ENCODE measurements at places on chromosomes 3 and 15.

- DNase-seq, result no peak
Observed at GRCh38 chr15:55003965-55004873, 192.5 kb downstream of the RSL24D1 start.

DNA sequence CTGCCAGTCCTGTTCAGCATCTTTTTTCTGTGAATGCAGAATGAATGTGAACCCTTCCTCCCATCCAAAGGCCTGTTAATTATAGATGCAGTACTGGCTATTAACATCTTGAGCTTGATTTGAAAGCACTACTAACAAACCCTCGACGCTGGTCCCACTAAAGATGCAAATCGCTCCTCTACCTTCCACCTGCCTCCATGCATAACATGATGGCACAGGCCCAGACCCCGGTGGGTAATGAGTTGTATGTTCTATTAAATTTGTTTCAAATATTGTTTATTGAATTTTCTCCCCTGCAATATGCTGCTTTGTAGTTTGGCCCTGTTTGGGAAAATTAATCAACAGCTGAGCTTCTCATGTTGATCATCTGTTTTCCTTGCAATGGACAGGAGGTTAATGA is 69.3 kb downstream of the RAB11A start:
- no peak for DNase-seq

DNA sequence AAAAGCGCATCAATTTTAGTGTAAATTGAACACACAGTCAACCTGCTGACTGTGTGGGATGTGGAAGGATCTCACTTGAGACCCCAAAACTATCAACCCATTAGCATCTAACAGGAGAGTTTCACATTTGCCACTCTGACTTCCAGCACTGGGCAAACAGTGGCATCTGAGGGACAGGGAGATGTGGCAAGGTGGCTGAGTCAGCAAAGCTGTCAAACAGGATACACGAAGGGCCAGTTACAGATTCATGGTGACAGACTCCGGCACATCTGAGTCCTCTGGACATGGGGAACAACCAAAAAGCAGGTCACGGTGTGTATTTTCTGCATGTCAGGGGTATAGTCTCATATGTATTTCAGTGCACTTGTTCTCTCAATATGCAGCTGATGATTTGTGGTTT is 573.4 kb upstream of the PPP2R3A start:
- no peak for DNase-seq

DNA sequence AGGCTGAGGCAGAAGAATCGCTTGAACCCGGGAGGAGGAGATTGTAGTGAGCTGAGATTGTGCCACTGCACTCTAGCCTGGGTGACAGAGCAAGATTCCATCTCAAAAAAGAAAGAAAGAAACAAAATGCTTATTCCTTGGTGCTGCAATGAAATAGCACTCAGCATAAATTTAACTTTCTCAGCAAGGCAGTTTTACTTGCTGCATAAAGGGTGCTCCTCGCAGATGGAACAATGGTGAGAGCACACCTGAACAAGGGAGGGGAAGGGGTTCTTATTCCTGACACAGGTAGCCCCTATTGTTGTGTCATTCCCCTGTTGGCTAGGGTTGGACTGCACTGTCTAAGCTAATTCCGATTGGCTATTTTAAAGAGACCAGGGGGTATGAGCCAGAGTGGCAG is 17.1 kb downstream of the PAK2 start:
- no peak for DNase-seq

- DNase-seq, result no peak
Observed at GRCh38 chr3:129855170-129855831, 38.2 kb downstream of the TMCC1 start.

GRCh38 chr3:73669260-73669659 is 44.5 kb upstream of the PDZRN3 start:
- DNase-seq, result no peak

DNA sequence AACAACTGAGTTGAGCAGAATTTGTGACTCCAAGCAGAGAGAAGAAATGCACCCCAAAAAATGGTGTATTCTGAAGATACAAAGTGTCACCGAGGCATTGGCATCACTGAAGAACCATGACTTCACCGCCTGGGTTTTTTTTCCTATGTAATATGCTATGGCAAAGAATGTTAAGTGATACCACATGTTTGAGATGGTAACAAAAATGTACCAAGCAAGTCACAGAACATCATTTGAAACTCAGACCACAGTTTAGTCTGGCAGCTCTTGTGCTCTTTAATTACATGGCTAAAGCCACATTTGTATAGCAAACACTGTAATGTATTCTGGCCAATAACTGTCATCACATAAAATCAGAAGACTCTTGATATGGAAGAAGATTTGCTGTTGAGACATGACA is 323.5 kb downstream of the ULK4 start:
- DNase-seq, result no peak

GRCh38 chr15:95492388-95493070 is 838.0 kb upstream of the NR2F2 start:
- no peak for DNase-seq

GRCh38 chr15:91320101-91320500 is 220.0 kb downstream of the SV2B start:
- peak; percentile 57 for DNase-seq

GRCh38 chr3:158368271-158368670 is 202.7 kb upstream of the MLF1 start:
- no peak for DNase-seq

DNA sequence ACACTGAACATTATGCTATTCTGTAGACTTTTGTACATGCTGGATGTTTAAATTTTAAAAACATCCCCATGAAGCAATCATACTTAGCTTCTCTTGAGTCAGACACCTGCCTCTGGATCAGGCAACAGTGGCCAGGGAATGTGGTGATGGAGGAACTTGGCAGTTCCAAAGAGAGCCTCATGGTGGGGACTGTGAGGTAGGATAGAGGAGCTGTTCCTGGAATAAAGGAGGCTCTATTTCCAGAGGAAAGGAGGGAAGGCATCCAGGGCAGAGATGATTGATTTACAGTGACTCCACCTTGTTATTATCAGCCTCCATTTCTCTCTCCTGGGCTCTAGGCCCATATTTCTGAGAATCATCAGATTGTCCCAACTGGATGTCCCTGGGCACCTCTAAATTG is 35.0 kb upstream of the ABHD17C start:
- no peak for DNase-seq

GRCh38 chr15:49313650-49314049 is 109.4 kb upstream of the FGF7 start:
- DNase-seq, result no peak

DNA sequence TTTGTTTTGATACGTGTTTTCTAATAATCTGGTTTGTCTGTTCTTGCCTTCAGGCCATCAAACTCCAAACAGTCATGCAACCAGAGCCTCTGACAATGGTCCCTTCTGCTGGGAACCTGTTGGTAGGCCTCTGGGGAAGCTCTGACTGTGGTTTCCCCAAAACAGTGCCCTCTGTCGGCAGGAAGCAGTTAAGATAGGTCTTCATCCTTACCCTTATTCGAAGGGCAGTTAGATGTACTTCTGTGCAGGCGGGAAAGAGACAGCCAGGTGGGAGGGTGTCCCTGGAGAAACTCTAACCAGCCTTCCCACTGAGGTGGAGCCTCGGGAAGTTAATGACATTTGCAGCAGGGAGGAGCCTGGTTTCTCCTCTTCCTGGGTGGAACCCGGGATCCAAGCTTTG is 81.6 kb upstream of the CHMP2B start:
- no peak for DNase-seq

GRCh38 chr3:280681-281080 is 84.1 kb downstream of the CHL1 start:
- no peak for DNase-seq

DNA sequence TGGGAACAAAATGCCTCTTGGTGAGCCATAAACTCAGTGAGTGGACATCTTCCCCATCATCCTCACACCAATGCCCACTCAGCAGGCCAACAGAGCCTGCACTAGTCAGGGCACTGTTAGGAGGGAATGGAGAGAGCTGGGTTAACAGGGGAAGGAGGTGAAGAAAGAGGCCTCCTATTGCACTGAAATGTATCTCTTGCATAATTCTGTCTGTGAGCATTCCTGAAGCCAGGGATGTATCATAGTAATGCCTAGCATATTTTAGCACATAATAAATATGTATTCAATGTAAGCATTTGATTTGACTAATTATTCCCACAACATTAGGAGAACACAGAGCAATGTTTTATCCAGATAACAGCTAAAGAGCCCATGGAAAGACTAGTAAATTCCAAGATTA is 81.2 kb downstream of the ANO10 start:
- DNase-seq, result no peak

DNA sequence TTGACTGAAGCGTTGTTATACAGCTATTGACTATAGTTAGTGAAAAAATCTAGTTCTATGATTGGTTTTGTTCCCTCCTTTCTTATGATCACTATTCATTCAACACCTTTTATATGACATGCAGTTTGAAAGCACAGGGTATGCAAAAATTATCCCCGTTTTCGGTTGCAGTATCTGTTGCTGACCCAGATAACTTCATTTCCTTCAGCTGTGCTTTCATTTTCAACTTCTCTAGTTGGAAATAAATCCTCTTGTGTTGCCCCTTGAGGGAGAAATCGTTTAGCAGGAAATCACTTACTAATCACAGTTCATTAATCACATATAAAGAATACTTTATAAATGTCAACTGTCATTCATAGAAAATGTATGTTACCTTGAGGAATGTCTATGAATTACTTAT is 55.1 kb downstream of the MBNL1 start:
- peak; percentile 55 for DNase-seq

GRCh38 chr3:157317895-157318294 is 118.8 kb upstream of the PTX3 start:
- no peak for DNase-seq

GRCh38 chr3:144816323-144816722 is 844.7 kb downstream of the DIPK2A start:
- DNase-seq, result no peak

GRCh38 chr3:191380001-191380400 is 49.7 kb upstream of the UTS2B start:
- no peak for DNase-seq

GRCh38 chr3:45790596-45790995 is 5.7 kb downstream of the SLC6A20 start:
- no peak for DNase-seq

DNA sequence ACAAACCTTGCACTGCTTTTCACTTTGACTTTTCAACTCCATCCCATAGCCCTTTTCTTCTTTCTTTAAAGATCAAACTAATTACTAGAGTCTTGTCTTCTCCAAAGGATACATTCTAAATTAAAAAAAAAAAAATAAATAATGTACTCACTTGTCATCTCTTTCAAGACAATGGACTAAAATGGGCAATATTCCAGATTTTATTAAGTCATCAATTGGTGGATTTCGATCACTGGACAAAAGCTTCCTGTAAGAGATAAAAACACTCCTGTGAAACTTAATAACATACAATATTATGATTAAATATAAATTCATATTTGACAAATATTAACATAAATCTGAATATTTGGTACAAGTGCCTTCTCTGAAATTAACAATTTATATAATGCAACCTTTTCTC is 34.1 kb downstream of the KPNA4 start:
- no peak for DNase-seq

DNA sequence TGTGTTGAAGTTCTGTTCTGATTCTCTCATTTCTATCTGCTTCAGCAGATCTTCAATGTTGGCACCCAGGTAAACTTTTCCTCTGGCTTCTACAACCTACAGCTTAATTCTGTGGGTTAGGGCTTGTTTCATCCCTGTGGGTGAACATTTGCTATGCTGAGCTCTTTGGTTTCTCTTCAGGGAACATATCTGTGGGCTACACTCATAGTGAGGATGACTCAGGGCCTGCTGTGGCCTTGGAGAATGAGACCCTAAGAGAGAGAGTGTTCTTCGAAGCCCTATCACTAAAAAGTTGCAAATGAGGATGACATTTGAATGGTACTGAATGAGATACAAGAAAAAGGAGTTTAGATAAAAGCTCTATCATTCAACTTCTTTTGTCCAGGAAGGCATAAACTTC is 346.2 kb upstream of the CBLB start:
- DNase-seq, result no peak

DNA sequence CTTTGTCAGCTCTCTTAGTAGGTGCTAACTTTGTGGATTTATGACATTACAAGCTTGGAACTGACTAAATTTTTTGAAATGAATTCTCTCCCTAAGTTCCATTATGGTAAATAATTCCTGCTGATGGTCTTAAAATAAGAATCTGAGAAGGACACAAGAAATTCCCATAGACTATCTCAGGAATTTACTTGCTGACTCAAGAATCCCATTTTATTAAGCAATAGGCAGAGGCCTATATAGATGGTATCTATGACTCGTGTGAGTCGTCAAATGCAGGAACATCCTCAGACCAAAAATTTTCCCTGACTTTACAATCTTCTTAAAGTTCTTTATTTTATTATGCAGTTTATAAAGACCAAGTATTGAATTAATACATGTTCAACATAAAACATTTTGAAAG is 30.7 kb upstream of the CBLB start:
- DNase-seq, result no peak

DNA sequence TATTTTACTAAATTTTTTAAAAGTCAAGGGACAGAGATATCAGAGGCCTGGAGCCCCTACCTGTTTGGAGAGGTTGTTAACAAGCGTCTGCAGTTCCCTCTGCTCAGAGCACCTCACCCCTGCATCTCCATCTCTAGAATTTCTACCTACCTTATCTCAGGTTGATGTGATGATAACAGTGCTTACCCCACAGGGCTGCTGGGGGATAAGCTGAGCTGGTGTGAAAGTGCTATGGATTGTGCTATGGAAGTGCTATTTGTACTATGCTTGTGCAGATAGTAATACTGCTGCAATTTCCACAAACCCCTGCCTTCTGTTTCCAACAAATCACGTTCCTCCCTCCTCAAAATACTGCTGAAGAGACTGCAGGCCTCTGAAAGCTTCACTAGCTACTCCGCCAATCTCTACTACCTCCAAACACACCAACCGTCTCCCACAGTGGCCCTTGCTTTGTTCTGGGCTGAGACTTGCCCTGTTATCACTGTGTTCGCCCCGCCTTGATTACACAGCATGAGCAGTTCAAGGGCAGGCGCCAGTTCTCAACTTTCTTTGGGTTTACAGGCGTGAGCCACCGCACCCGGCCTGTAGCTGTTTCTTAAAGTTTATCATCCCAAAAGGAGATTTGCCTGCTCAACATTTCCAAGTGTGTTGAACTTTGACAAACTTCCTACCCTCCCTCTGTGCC is 28.4 kb upstream of the PARL start:
- no peak for DNase-seq

GRCh38 chr15:68433551-68433950 is 1.6 kb upstream of the ITGA11 start:
- no peak for DNase-seq

GRCh38 chr15:31330836-31331235 is 4.2 kb downstream of the KLF13 start:
- DNase-seq, result no peak

- no peak for DNase-seq
Observed at GRCh38 chr3:81788610-81789009, 27.2 kb upstream of the GBE1 start.

GRCh38 chr3:58203541-58203940 is 7.2 kb downstream of the DNASE1L3 start:
- DNase-seq, result no peak
